Activated T-helper 1 cell treated with anti-CD3 and anti-CD28 coated beads, Interleukin-2, amount 50 U/mL, for 16 hours (primary cell): ENCODE measurements at places on chromosomes 2 and 18.

DNA sequence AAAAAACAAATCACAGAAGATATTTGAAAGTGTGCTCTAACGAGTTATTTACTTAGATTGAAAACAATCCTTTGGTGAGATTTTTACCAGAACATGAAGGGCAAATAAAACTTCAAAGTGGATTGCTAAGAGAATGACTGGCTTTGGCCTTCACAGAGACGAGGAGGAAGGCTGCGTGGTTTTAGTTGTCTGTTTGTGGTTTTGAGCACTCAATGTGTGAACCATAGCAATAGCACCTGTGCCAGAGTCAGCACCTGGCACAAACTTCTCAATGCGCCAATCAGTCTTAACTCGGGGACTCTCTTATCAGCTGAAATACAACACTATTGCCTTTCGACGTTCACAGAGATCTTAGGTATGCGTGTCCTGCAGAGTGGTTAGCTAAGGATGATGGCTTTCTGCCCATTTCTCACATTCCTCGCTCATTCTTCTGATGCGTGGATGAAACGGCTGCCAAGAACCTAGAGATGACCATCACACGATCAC is 70.0 kb downstream of the MBP start:
- peak; percentile 53 for DNase-seq

DNA sequence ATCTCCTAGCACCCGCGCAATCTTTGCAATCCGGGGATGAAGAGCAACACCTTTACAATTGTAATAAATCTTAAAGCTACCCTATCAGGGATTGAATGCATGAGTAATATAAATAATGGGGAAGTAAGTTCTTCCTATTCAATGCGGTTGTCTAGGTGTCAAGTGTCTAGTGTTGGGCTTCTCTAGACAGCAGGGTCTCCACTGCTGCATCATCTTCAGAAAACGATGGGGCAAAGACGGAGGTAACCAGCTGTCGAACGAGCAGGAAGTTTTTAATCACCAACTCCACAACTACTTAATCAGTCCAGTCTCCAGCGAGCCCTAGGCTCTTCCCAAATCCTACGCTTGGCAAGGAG is 573 bp downstream of the STAM2 start:
- no peak for DNase-seq

- DNase-seq = no peak
Observed at GRCh38 chr2:3628800-3629199, 29.2 kb upstream of the ALLC start.

- DNase-seq = no peak
Observed at GRCh38 chr18:11663439-11664029, 25.5 kb upstream of the GNAL start.

- no peak for DNase-seq
Observed at GRCh38 chr2:165530-165929, 98.3 kb downstream of the SH3YL1 start.

DNA sequence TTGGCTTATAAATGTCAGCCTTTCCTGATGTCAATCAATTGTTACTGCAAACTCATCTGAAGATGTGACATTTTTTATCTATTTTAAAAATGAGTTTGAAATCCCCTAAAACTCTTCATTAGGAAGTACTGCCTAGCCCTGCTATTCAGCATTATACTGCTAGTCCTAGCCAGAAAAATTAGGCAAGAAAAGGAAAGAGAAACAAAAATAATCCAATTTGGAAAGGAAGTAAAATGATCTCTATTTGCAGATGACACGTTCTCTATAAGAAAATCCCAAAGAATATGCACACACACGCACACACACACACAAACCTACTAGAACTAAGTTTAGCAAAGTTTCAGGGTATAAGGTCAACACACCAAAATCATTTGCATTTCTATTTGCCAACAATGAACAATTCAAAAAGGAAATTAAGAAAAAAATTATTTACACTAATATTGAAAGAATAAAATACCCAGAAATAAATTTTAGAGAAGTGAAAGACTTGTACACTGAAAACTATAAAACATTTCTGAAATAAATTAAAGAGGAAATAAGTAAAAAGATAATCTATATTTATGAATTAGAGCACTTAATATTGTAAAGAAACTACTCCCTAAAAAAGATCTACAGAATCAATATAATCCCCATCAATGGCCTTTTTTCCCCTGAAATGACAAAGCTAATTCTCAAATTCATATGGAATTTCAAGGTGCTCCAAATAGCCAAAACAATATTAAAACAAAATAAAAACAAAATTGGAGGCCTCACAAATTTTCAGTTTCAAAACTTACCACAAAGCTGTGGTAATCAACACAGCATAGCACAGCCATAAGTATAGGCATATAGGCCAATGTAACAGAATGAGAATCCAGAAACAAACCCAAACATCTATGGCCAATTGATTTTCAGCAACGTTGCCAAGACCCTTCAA is 433.7 kb upstream of the TRIB2 start:
- no peak for DNase-seq

GRCh38 chr2:239815671-239816070 is 209.5 kb downstream of the NDUFA10 start:
- no peak for DNase-seq

GRCh38 chr2:85243101-85244072 is 84.4 kb downstream of the TGOLN2 start:
- DNase-seq = no peak

GRCh38 chr2:1577846-1578245 is 164.6 kb downstream of the TPO start:
- DNase-seq = no peak

GRCh38 chr18:32219431-32220018 is 29.7 kb downstream of the MEP1B start:
- no peak for DNase-seq
